Activated CD8-positive, alpha-beta memory T cell treated with anti-CD3 and anti-CD28 coated beads, Interleukin-2, amount 50 U/mL, for 48 hours (primary cell): ENCODE measurements at places on chromosomes 16 and 17.

DNA sequence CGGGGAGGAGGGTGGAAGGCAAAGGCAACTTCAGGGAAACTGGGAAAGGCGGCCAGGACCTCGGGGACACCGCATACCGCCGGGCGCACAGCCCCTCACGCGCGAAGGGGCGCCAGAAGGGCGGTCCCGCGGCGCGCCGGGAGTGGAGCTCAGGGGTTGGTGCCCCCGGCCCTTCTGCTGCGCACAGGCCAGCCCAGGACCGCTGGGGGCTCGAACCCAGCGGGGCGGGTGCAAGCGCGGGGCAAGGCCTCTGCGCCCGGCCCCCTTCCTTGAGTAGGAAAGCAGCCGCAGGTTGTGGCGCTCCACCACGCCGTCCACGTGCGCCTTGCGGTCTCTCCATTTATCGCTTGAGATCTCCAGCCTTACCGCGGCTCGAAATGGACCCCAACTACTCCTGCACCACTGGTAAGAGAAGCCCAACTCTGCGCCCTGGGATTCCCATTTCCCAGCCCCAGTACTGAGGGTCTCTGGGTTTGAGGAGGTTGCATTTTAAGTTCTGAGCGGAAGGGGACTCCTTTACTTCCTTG lies 3.0 kb upstream of the MT1A start:
- DNase-seq: no peak

DNA sequence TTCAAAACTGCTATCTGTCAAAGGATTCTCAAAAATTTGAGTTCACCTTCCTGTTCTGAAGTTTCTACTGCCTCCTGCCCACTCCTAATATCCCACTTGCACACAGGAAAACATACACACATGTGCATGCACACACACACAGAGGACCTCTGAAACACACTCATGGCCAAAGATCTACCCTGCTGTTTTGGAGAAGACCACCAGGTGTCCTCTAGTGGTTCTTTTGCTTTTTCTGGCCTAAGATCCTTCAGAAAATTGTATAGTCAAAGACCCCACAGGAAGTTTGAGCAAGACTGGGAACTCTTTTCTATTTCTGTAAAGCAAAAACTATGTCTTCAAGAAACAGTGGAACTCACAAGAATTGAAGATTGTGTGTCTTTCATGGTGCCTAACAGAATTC lies 90.2 kb downstream of the CDH8 start:
- no peak for DNase-seq

DNA sequence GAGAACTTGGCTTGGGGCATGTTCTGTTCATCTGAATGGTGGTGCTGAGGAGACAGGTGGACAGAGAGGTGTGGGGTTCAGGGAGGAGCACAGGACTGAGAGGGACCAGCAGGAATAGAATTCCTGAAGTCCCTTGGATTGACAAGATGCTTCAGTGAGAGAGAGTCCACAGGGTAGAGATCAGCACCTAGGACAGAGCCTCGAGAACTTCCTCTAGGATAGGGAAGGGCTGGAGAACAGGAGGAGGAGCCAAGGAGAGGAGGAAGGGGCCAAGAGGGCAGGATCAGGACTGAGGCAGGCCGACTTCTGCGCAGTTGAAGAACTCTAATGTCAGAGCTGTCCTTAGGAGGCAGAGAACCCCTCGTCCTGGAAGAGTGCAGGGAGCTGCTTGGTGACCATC lies 138.4 kb downstream of the PRKCB start:
- no peak for DNase-seq

GRCh38 chr17:35660902-35661301 lies 70.5 kb upstream of the RASL10B start:
- no peak for DNase-seq

- DNase-seq: no peak
Observed at GRCh38 chr16:82260212-82260795, 90.3 kb upstream of the MPHOSPH6 start.

- no peak for DNase-seq
Observed at GRCh38 chr16:4923853-4924252, 13.1 kb downstream of the PPL start.

GRCh38 chr16:23922406-23922805 lies 86.6 kb downstream of the PRKCB start:
- DNase-seq: no peak

DNA sequence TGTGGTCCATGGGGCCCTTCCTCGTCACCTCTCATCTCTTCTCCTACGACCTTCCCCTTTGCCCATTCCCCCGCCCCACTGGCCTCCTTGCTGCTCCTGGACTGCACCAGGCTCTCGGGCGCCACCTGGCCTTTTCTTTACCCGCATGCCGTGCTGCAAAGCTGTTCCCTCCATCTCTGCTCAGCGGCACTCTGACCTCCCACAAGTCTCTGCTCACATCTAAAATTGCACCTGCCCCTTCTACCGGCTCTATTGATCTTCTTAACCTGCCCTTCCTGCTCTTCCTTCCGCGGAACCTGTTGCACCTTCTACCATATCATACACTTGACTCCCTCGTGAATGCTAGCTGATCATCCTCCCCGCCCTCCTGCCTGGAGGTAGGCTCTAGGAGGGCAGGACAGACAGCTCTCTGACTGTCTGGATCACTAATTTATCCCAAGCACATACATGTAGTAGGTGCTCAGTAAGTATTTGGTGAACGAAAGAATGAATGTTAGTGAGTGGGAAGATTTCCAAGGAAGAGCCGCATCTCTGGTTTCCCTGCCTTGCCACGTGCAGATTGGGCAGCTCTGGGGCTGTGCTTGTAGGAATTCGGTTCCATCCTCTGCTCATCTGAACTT lies 17.3 kb downstream of the DNAH17 start:
- DNase-seq: no peak

DNA sequence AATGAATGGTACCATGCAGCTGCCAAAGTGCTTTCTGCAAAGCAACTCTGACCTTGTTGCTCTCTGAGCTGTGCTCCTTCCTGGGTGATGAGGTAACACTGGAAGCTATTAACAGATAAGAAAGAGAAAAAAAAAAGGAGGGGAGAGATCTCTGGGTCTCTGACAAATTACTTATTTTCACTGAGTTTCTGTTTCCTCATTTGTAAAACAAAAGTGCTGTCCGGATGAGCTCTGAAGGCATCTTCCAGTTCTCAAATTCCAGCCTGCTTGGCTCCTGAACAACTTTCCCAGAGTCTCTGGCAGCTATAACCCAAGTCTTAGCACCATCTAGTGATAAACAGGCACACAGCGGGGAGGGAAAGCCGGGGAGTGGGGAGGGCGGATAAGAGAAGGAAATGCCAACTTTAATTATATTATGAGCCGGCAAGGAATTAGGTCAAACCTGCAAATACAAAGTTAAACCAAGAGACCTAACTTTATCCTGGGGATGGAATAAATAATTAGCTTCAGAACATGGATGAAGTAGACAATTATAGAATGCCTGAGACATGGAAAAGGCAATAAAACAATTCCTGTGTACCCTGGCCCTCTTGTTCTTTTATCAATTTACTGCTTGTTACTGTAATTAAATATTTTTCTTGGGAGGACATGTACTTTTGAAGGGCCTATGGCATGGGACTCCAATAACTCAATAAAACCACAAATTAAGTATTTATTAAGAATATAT lies 61.3 kb upstream of the KIFC3 start:
- no peak for DNase-seq

GRCh38 chr17:6261466-6261865 lies 173.5 kb downstream of the AIPL1 start:
- DNase-seq: no peak

DNA sequence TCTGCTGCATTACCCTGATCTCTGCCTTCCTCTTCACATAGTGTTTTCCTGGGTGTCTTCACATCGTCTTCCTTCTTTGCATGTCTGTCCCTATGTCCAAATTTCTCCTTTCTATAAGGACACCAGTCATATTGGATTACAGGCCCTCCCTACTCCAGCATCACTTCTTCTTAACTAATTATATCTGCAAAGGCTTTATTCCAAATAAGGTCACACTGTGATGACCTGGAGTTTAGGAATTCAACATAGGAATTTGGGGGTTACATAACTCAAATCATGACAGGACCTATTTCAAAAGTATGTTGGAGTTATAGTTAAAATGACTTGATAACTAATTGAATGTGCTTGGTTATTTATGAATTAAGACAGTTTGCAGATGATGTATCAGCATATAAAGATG lies 490.5 kb upstream of the ERCC4 start:
- no peak for DNase-seq

DNA sequence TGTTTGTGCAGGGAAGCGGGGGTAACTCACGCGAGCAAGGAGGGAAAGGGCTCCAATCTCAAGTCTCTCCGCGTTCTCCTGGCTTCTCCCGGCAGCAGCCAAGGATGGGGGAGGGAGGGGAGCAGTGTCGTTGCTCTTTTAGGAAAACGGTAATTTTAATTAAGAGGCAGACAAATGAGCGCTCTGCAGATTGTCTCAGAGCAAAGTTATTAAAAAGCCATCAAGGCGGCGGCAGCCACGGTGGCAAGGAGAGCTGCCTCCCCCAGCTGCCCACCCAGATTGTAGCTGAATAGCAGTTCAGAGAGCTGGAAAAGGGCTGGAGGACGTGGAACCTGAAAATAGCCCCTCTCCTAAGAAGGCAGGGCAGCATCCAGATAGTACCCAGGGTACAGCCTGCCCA lies 11.6 kb downstream of the SRCIN1 start:
- DNase-seq: no peak

GRCh38 chr17:16938031-16938430 lies 33.9 kb downstream of the TNFRSF13B start:
- no peak for DNase-seq

- DNase-seq: no peak
Observed at GRCh38 chr16:2811703-2812471, 5.2 kb upstream of the PRSS21 start.

GRCh38 chr17:3744014-3744413 lies 20.3 kb downstream of the HASPIN start:
- DNase-seq: no peak

DNA sequence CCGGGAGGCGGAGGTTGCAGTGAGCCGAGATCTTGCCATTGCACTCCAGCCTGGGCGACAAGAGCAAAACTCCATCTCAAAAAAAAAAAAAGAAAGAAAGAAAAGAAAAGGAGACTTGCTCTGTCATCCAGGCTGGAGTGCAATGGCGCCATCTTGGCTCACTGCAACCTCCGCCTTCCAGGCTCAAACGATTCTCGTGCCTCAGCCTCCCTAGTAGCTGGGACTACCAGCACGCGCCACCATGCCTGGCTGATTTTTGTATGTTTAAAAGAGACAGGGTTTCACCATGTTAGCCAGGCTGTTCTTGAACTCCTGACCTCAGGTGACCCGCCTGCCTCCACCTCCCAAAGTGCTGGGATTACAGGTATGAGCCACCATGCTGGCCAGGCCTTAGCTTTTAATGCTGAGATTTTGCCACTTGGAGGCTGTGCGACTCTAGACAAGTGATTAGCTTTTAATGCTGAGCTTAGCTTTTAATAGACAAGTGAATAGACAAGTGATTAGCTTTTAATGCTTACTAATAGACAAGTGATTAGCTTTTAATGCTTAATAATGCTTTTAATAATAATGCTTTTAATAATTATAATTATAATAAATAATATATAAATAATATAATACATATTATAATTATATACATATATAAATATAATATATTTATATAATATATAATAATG lies 9.6 kb downstream of the LDAF1 start:
- peak; percentile 52 for DNase-seq

DNA sequence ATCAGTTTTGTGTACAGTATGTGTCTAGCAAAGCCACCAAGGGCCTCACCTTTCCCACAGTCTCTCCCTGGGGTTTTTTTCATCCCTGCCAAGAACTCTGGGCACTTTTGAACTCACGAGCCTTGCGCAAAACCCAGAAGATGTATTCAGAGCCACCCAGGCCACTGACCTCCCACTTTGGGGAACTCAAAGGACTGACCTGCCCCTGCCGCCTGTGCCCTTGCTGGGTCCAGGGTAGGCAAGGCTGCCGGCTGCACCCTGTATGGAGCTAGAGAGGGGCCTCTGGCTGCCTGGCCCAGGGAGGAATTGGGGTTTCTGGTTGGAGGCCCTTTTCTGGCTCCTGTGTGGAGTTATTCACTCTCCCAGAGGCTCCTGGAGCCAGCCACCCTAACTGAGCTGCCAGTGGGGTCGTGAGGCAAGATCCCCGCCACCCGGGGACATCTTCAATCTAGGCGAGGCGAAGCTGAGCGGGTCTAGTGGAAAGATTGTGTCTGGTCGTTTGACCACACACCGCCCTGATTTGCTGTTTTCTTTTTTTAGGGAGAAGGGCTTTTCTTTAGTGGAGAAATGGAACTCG lies 1.9 kb downstream of the CDK5R1 start:
- DNase-seq: no peak

GRCh38 chr17:77811521-77811920 lies 147.0 kb upstream of the TNRC6C start:
- DNase-seq: no peak

DNA sequence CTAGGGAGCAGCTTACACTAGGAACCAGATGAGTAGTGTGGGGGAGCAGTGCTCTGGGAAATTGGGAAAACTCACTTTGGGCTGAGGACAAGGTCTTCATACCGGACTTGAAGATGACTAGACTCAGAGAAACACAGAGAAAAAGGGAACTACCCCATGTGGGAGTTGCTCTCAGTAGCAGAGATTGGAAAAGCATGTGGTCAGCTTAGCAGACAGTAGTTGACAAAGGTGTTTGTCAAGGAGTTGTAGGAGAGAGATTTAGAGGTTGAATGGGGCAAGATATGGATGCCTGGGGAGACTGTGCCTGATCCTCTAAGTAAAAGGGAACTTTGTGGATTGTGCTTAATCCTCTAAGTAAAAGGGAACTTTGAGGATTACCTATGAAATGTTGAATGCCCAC lies 194.5 kb upstream of the COX10 start:
- no peak for DNase-seq

DNA sequence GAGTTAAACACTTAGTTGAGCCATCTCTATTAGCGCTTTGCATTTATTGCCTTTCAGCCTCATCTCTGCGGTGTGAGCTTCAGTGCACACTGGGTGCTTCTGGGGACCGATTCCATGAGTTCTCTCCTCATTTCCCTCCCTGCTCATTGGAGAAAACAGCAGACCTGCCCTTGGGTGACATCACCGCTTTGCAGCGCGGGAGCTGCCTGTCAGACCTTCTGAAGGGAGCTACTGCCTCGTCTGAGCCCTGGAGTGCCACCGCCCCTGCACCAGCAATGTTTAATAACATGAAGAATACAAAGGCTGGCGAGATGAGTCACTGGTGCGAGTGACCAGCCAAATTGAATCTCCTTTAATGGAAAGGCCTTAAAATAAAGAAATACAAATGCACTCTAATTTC lies 30.2 kb upstream of the CPPED1 start:
- DNase-seq: no peak

GRCh38 chr17:81217491-81217890 lies 5.3 kb downstream of the CEP131 start:
- no peak for DNase-seq
